NCI-H226 (cell line): ENCODE measurements at places on chromosomes 3 and 15.
A peak's percentile ranks its signal among the peaks of the same experiment; 100 is the strongest.

GRCh38 chr3:127711896-127712295, 39.1 kb downstream of the ABTB1 start:
- DNase-seq = no peak

DNA sequence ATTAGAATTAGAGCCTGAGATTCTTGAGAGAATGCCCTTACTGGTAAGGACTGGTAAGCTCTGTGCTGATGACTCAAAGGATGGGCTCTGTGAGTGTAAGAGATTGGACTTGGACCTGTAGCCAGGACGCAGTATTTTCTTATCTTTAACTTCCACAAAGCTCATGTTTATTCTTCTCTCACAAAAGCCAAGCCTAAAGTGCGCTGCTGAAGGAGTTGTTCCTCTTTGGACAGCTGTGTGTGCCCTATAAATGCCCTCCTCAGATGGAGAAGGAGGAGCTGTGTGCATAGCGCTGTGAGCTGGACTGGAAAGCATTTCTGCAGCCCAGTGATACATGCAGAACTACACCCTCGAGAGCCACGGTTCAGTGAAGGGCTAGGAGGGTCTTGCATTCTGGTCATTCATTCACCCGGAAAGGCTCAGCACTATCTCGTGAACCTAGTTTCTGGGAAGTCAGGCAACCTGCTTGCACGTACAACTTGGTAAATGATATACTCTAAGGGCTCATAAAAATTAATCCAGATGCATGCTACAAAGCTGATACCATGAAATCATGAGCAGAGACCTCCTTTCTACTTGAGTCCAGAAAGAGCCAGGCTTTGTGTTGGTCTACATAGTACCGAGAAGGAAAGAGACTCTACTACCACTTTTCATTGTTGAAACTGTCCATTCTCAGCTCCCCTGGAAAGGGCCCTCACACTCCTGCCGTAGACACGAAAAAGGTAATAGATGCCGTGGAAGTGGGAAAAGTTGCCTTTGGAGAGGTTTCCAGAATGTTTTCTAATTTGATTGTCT, 103.0 kb upstream of the TBL1XR1 start:
- peak; percentile 49 for DNase-seq

DNA sequence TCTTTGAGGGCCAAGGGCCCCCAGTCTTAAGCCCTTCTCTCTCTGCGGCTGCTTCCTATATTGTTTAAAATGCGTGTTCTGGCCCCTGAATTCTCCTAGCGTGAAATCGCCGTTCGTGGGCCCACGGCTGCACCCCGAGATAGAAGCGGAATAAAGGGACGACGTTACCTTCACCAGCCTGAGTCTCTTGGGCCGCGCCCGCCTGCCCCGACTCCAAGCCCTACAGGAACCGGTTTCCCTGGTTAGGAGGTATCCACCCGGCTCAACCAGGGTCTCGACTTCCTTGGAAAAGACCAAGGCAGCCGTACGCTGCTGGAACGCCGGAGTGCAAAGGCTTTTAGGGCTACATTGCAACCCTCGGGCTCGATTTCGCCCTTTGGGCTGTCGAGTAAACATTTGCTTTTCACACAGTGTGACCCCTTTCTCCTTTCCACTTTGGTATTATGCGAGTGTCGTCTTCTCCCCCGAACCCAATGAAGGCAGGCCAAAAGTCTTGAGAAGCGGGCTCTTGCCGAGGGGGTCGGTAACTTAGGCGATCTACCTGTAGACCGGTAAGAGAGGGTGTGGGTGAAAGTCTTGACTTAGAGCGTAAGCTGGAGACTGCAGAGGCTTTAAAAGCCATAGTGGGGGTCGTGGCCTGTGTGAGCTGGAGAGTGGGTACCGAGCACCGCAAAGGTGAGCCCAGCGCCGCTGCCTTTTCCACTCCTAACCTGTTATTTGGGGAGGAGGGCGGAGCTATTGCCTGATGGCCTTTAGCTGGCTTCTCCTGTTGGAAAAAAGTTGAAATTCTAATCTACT, 2.0 kb downstream of the TRIM71 start:
- DNase-seq = no peak

GRCh38 chr3:183526838-183527427, 28.6 kb downstream of the KLHL6 start:
- DNase-seq = no peak

DNA sequence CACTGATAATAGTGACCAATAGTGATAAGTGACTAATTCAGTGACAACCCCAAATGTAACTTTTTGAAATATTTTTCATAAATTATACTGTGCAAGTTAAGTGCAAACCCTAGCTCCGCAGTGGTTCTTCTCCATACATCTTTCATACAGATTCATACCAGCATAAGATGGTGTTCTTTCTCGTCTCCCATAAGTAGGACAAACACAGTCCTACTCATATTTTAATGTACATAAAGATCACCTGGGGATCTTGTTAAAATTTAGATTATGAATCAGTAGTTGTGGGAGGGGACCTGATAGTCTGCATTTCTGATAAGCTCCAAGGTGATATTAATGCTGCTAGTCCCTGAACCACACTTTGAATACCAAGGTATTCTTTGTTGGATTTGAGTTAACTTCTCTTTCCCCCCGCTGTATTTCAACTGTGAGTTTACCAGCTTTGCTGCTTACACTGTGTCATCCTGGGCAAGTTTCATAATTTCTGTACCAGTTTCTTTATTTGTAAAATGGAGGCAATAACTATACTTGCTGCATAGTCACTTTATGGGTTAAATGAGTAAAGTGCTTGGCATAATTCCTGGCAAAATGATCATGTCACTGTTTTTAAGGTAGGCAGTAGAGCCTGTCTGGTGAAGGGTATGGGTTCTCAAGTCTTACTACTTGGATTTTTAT, 34.7 kb upstream of the C3orf38 start:
- DNase-seq = no peak

- DNase-seq = no peak
These were observed 163.9 kb downstream of the WNT7A start for GRCh38 chr3:13715961-13716360.

- DNase-seq = no peak
These were observed 109.8 kb upstream of the C3orf80 start for GRCh38 chr3:160115387-160115786.

- no peak for DNase-seq
These were observed 14.2 kb downstream of the ST8SIA2 start for GRCh38 chr15:92407916-92408315.

DNA sequence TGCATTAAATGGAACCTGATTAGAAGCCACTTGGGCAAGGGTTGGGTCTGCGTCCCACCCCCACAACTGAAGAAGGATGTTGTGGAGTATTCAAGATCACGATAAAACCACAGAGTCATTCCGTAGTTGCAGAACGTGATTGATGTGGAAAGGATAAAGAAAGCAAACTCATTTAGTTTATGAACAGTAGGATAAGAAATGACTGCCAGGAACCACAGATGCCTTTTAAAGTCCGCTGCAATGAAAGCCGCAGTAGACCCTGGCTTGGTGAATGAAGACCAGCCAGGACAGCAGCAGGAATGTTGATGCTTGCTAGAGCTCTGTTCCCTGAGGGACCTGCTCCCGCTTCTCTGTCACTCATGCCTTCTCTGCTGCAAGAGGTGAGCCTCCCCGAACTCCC, 111.5 kb downstream of the GABRG3 start:
- DNase-seq = no peak

- no peak for DNase-seq
These were observed 130.4 kb downstream of the ITPR1 start for GRCh38 chr3:4623421-4623999.

GRCh38 chr3:23904545-23904944, 12.2 kb downstream of the NKIRAS1 start:
- DNase-seq = no peak

GRCh38 chr3:194732617-194733016, 46.9 kb downstream of the FAM43A start:
- DNase-seq = no peak

GRCh38 chr3:82202269-82202668, 440.8 kb upstream of the GBE1 start:
- no peak for DNase-seq

- peak; percentile 36 for DNase-seq
These were observed 14.5 kb downstream of the ARF4 start for GRCh38 chr3:57582474-57583168.

DNA sequence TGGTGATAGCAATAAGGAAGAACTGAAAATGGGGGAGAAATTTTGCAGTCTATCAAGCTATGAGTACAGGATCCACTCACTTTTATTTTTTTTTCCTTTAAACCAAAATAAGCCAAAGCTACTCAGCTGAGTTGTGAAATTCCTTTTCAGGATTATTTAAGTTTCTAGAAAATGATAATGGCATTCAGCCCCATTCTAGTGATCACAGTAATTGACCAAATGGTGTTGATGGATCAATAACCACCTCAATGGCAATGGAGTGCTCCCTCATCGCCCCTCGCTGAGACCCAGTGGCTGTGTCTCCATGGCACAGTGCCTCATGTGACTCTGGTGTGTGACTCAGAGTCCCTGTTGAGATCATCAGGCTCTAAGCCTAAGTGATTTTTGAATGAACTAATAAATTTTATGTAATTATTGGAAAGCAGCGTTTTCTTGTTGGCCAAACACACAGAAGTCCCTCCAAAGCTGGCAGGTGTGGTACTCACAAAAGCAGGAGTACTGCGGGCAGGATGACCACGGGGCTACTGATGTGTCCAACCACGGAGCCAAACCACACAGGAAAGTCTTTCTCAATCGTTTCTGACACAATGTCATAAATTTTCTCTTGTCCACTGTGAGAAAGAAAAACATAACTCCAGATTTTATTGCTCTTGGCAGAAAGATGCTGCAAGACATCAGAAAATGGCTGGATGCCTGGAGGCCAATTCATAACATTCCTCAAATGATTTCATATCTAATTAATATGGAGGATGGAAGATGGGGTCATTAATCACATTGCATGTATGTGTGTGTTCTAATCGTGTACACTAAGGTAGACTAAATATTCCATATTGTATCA, 14.4 kb upstream of the STARD5 start:
- DNase-seq = peak; percentile 98

- no peak for DNase-seq
These were observed 194.9 kb downstream of the CHST2 start for GRCh38 chr3:143314251-143315093.

- no peak for DNase-seq
These were observed 21.9 kb upstream of the SSR3 start for GRCh38 chr3:156576651-156577348.

GRCh38 chr15:51155891-51156290, 61.2 kb upstream of the TNFAIP8L3 start:
- DNase-seq = no peak

DNA sequence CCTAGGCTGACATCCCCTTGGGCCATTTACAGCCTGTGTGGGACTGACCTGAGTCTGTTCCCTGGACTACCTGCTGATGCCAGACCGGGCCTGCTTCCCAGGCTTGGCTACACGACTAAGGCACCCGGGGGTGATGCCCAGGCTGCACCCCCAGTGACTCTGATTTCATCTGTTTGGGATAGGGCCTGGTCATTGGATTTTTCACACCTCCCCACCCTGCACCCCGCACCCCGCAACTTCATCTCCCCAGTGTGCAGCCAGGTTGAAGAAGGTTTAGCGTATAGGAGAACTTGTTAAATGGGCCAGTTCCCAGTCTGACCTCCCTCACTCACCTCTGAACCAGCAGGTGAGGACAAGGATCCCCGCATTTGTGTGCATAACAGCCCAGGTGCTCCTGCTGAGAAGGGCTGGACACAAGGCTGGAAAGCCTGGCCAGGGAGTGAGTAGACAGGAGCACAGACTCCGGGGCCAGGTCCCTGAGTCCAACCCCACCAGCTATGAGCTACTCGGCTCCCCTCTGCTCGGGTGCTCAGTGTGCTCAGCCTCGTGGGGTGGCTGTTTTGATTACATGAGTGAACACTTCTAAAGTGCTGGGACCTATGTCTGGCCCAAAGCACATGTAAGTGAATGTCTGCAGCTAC, 18.5 kb downstream of the SLC6A20 start:
- DNase-seq = no peak

GRCh38 chr3:70876154-70876553, 563.7 kb upstream of the MDFIC2 start:
- DNase-seq = no peak

- DNase-seq = peak; percentile 69
These were observed 1.0 kb downstream of the HYAL2 start for GRCh38 chr3:50321336-50322114.

- no peak for DNase-seq
These were observed 96.6 kb downstream of the SEMA6D start for GRCh38 chr15:47813748-47814384.

DNA sequence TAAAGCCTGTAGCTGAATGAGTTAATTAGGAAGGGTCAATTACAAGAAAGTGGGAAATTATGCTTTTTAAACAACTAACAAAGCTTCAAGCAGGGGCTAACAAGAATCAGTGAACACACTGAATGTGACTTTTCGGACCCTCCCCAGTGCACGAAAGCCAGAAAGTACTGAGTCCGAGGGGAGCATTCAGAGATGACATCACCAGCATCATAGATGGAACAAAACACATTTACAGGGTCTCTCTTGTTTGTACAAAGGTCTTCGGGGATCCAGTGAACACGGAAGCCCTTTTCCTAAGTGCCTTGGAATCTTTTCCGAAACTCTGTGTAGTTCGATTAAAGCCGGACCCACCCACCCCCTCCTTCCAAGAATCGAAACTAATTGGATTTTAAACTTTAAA, 829 bp downstream of the DCP1A start:
- DNase-seq = no peak

DNA sequence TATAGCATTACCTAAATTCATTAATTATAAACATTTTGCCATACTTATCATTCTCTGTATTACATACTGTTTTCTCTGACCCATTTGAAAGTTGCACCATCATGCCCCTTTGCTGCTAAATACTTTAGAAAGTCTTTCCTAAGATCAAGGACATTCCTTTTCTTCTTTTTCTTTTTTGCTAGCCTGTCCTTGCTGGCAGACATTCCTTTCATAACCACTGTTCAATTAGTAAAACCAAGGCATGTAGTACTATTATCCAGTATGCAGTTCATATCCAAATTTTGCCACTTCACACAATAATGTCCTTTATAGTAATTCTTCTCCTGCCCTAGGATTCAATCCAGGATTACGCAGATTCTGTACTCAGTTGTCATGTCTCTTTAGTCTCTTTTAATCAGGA, 321.0 kb upstream of the C2CD4B start:
- DNase-seq = no peak

GRCh38 chr15:40598672-40599071, 4.6 kb downstream of the KNL1 start:
- DNase-seq = no peak

DNA sequence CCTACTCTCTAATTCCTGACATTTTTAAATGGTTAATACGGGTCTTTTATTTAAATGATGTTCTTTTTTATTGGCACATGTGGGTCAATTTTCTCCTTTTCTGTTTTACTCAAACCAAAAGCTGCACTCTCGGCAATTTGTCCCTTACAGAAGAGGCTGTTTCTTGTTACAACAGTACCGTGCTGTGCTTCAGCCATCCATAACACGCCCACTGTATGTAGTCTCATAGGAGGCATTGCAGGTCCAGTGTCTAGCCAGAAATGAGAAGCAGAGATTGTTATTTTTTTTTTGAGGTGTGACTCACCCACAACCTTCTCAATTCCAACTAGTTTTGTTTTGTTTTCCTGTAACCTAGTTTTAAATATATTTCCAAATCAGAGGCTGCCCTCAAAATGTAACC, 164.6 kb downstream of the GMNC start:
- DNase-seq = no peak

GRCh38 chr15:48501208-48501607, 144.3 kb downstream of the FBN1 start:
- no peak for DNase-seq
